ENCODE measurements at places on chromosomes 2 and 18. TPM values are rescaled to one million over a fixed set of nuclear protein-coding genes. Genes with fewer than 3 reads are reported as not detected.

- DNase-seq, result no peak
These were observed 7.3 kb downstream of the IL1F10 start for GRCh38 chr2:113075030-113075429.

Gene RPRD1A
- 64.2 TPM for polyA plus RNA-seq

Gene CNGA3
- not detected for polyA plus RNA-seq

Gene DLX1
- polyA plus RNA-seq, result 0.16 TPM

GRCh38 chr2:66771359-66771976 lies 336.5 kb downstream of the MEIS1 start:
- DNase-seq, result no peak

All from right renal cortex interstitium (tissue), 3 donors.